Heart left ventricle (tissue), 16 donors: ENCODE measurements at places on chromosomes 7 and 10. TPM values are rescaled to one million over a fixed set of nuclear protein-coding genes. Genes with fewer than 3 reads are reported as not detected.

The PTN gene
- total RNA-seq: 17.2 TPM

The AZGP1 gene
- total RNA-seq: 158 TPM

The UCN3 gene
- not detected for total RNA-seq

The CALCR gene
- not detected for total RNA-seq

The GPR26 gene
- total RNA-seq: not detected

The CALN1 gene
- total RNA-seq: not detected

The HMX2 gene
- not detected for total RNA-seq

The CNPY1 gene
- total RNA-seq: not detected

The GNGT1 gene
- not detected for total RNA-seq
